ENCODE measurements at places on chromosomes 13 and 19.

DNA sequence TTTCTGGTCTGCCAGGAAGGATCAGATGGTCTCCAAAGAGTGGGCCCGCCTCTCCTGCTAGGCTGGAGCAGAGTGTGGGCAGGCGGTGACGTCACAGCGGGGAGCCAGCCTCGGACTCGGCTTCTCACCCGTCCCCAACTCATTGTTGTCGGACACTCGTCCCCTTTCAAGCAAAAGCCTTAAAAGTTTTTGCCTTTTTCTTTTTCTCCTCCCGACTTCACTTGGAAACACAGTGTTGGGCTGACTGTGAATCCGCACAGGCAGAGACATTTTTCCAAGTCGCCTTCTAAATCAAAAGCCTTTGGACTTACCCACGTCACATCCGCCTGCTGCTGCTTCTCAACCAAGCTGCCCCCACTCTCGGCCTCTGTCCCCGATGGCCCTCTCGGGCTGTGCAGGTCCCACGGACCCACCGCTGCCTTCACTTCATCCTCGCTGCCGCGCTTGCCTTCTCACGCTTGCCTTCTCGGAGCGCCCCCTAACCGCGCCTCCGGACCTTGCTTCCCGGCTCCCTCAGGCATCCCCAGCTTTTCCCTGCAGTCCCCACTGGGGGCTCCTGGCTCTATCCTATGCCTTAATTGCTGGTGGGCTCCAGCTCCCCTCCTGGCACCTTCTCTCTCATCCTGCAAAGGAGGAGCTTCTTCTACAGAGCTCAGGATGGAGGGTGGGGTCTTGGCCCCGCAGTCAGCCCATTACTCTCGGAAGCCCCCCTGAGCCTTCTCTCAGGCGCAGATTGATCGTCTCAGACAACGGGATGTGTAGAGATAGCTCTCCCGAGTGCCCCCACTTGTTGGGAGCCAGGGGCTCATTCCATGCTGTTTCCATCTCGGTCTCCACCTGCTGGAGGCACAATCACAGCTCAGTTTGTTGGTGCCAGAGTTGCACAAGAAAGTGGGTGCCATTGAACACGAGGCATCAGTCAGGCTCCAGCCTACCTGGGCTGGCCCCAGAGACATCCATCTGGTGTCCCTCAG lies 3.9 kb upstream of the ZNF135 start:
- peak; percentile 63 for DNase-seq

DNA sequence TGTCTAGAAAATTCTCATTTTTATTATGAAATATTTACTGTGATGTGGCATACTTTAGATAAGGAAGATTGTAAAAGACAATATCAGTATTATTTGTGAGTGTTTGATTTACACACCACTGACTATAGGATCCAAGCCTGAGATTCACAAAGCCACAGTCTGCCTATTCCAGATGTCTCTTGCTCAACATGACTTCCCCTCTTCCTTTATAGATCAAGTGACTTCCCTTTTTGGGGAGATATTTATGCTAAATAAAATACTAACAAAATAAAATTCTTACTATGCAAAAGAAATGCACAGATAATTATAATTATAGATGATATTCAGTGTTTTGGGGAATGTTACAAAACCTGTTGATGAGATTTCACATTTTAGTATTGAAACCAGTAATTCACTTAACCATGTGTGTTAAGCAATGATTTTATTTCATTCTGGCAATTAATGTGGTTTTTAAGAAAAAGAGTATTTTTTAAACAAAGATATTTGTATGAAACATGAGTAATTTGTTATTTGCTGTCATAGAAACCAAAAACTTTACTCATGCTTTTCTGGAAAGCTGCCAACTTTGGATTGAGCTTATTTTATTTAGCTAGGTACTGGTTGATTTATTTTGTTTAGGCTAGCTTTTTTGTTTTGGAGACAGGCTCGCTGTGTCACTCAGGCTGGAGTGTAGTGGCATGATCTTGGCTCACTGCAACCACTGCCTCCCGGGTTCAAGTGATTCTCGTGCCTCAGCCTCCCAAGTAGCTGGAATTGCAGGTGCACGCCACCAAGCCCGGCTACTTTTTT lies 13.7 kb upstream of the GPR183 start:
- DNase-seq, result no peak

GRCh38 chr13:41590643-41591042 lies 133.3 kb downstream of the RGCC start:
- no peak for DNase-seq

DNA sequence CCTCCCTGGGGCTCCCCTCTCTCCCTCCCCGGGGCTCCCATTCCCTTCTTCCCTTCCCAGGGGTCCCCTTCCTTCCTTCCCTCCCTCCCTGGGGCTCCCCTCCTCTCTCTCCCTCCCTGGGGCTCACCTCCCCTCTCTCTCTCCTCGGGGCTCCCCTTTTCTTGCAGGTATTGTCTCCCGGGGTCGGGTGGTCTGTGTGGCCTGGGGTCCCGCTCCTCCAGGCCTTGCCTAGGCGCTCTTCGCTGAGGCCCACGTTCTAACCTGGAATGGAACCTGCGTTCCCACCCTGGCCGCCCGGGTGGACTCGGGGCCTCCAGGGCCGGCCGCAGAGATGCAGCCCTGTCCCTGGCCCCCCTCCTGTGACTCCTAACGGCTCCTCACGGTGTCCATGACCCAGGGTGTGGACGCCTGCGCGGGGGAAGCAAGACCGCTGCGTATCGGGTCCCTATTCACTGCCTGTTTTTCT lies 940 bp upstream of the DCUN1D2 start:
- DNase-seq, result no peak

DNA sequence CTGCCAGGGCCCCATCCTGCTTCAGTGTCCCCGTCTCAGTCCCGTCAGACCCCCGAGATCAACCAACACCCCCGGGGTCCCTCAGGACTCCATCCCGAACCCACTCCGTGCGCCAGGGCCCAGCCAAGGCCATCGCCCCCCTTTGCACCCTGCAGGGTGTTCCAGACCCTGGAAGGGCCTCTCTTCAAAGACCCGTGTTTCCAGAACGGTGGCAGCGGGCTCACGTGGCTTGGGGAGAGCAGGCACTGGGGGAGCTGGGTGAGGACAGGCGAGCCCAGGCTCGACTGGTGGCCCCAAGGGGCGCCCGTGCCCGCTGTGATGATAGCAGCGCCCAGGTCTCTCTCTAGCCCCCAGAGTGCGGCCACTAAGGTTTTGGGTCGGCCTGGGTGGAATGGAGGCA lies 1.4 kb downstream of the KASH5 start:
- DNase-seq, result no peak

DNA sequence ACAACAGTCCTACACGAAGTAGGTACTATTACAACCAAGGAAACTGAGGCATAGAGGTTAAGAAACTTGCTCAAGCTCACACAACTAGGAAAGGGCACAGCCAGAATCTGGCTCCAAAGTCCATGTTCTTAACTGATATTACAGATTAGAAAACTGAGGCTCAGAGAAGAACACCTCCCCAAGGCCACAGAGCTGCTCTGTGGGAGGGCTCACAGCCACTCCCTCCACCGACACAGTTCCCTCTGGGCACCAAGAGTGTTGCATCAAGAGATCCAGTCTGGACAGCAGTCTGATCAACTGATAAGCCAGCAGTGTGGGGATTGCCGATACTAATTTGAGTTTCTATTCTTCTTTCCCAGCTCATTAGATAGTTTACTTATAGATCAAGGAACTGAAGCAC lies 29.5 kb downstream of the SLC15A1 start:
- no peak for DNase-seq

GRCh38 chr19:45177817-45178261 lies at the start of gene TRAPPC6A:
Gene TRAPPC6A, minus strand, starts transcription at chr19:45178237. Its CDS starts 19 bp downstream, at chr19:45178218.
- DNase-seq, result no peak

Data from midbrain (tissue), 1 donor.